Bronchial smooth muscle cell (primary cell): ENCODE measurements at places on chromosomes 11 and 22. TPM values are rescaled to one million over a fixed set of nuclear protein-coding genes. Genes with fewer than 3 reads are reported as not detected.

Gene NNMT
- 133 and 234 TPM in 2 replicates for total RNA-seq

Gene KCNK4
- 0.09 TPM in 1 of 2 replicates, not detected in the other for total RNA-seq

Gene GPR152
- not detected in 2 replicates for total RNA-seq

Gene OVCH2
- not detected in 2 replicates for total RNA-seq

Gene IFITM10
- total RNA-seq: 1.1 and 2.2 TPM in 2 replicates

Gene FGF19
- not detected in 2 replicates for total RNA-seq

Gene NPTXR
- 0.26 and 1.1 TPM in 2 replicates for total RNA-seq

Gene OR51G1
- total RNA-seq: not detected in 2 replicates
